B cell (primary cell): ENCODE measurements at places on chromosomes 11 and 22. TPM values are rescaled to one million over a fixed set of nuclear protein-coding genes. Genes with fewer than 3 reads are reported as not detected.

APOL5 gene
- not detected in 2 replicates for total RNA-seq

DNA sequence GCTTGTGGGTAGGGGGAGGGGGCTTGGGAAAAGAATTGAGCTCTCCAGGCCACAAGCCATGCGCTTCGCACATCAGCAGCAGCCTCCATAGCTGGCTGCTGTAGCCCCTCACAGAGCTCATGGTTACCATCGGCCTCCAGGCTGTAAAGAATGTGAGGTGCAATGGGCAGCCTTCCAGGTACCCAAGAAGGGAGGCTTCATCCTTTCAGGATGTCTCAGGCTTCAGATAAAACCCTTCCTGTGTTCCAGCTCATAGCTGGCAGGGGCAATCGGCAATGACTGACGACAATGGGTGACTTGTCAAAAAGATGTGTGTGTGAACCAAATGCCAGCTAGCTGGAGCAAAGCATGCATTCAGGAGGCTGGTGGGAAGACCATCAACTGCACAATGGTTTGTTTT is 102.0 kb downstream of the TIMP3 start:
- DNase-seq = no peak

DNA sequence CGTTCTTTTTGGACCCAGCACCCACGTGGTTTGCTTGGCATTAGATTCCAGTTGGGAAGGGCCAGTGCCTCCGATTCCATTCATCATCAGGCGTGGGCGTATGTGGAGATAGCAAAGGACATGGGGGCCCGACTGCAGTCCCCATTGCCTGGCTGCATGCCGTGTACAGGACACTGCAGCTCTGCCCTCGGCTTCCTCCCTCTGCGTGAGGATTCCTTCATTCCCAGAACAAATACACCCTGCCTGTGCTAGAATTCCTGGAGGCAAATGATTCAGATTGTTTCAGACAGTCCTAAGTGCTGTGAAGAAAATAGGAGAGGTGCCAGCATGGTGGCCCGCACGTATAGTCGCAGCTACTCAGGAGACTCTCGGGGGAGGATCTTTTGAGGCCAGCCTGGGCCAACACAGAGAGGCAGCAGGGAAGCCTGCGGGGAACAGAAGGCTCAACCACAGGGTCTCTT is 15.4 kb downstream of the DERL3 start:
- DNase-seq = no peak

- no peak for DNase-seq
These were observed 20.6 kb upstream of the ST3GAL4 start for GRCh38 chr11:126334659-126335462.

DNA sequence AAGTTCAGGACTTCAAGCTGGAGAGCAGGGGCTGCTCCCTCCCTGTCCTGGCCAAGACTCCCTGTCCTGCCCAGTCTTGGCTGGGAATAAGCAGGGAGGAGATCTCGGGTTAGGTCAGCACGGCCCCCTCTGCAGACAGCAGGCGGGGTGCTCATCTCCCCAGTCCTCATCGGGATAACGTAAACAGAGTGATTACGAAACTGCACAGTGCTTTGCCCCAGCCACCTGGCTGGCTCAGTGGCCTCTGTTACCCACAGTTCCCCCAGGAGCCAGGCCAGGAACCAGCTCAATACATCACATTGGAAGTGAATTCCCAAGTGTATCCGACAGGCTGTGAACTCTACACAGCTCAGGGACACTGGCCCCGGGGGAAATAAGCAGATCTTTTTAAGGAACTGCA is 42.7 kb upstream of the KCNJ11 start:
- no peak for DNase-seq

DNA sequence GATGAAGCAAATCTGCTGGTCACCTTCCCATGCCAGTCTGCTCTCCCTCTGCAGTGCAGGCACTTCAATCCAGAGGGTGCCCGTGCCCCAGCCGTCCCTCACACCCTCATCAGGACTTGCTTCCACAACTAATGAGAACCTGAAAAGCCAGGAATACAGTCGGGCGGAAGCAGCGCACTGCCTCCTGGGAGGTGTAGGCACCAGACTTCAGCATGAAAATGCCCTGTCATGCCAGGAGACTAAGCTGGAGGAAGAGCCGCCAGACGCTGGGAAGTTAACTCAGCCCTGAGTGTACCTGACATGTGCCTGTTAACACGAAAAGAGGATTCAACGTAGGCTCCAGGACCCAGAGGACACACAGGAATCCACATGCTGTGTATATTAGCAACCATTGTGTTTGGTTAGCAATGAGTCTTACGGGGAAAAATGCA is 40.1 kb upstream of the FLI1 start:
- peak; percentile 18 for DNase-seq

OR51F1 gene
- total RNA-seq = not detected in 2 replicates

GRCh38 chr11:6695377-6695776 is 12.2 kb upstream of the MRPL17 start:
- DNase-seq = no peak
